AML-193 (cell line): ENCODE measurements at places on chromosomes 12 and 14.

GRCh38 chr12:59041241-59042121, 121.2 kb upstream of the LRIG3 start:
- DNase-seq = no peak

DNA sequence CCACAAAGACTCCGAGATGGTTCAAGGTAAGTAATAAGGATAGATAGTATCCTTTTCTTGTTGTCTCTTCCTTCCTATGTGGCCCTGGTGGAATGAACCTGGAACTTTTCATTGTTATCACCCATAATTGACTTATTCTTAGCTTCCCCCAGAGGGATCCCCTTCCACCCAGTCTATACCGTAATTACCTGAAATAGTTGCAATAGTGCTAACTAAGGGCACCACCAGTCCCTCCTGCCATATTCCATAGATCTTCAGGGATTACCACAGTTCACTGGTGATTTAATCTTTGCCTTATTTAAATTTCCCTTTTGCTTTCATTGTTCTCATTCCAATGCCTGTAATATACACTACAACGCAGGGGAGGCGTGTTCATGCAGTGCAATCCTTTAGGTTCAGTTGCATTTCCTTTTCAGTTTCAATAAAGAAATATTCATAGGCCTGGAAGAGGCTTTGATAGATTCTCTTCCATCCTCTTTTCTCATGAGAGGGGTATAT, 13.8 kb upstream of the OR9K2 start:
- DNase-seq = no peak

GRCh38 chr12:121400332-121401139, 618 bp downstream of the RNF34 start:
- DNase-seq = peak; percentile 19

- DNase-seq = no peak
Measured at GRCh38 chr12:130041983-130042812, 120.1 kb upstream of the FZD10 start.

- DNase-seq = no peak
Measured at GRCh38 chr12:2493086-2493485, 301.7 kb upstream of the FKBP4 start.

GRCh38 chr14:54638135-54638446, 71.2 kb downstream of the SAMD4A start:
- no peak for DNase-seq

GRCh38 chr12:93911396-93911795, 234.2 kb downstream of the CRADD start:
- DNase-seq = no peak

GRCh38 chr12:113456761-113457160, 14.9 kb downstream of the LHX5 start:
- no peak for DNase-seq

DNA sequence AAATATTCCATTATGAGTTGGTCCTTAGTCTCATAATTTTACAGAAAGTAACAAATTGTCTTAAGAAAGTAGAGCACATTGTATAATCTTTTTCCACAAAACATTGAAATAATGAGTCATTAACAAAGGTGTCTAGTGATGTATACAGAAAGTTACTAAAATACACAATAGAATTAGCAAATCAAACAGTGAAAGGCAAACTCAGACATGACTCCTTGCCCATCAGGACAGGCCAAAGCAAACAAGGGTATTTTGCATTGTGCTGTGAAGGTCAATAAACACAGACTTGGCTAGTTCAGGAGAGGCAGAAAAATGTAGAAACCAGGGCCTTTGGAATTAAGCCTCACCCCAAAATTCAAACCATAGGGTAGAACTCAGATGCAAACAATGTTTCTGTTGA, 37.3 kb downstream of the SIX4 start:
- DNase-seq = no peak
